ENCODE measurements at places on chromosomes 6 and 20.

DNA sequence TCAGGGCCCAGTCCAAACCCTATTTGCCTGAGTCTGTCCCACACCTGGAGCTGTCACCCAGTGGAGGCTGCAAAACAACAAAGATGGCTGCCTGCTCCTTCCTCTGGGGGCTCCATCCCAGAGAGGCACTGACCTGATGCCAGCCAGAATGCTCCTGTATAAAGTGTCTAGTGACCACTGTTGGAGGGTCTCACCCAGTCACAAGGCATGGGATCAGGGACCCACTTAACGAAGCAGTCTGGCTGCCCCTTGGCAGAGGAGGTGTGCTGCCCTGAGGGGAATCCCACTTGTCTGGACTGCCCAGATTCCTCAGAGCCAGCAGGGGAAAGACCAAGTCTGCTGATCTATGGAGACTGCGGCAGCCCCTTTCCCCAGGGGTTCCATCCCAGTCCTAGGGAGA is 241.6 kb downstream of the CDH26 start:
- DNase-seq, result no peak

- no peak for DNase-seq
These were observed 3.3 kb downstream of the SUN5 start for GRCh38 chr20:33000802-33001466.

DNA sequence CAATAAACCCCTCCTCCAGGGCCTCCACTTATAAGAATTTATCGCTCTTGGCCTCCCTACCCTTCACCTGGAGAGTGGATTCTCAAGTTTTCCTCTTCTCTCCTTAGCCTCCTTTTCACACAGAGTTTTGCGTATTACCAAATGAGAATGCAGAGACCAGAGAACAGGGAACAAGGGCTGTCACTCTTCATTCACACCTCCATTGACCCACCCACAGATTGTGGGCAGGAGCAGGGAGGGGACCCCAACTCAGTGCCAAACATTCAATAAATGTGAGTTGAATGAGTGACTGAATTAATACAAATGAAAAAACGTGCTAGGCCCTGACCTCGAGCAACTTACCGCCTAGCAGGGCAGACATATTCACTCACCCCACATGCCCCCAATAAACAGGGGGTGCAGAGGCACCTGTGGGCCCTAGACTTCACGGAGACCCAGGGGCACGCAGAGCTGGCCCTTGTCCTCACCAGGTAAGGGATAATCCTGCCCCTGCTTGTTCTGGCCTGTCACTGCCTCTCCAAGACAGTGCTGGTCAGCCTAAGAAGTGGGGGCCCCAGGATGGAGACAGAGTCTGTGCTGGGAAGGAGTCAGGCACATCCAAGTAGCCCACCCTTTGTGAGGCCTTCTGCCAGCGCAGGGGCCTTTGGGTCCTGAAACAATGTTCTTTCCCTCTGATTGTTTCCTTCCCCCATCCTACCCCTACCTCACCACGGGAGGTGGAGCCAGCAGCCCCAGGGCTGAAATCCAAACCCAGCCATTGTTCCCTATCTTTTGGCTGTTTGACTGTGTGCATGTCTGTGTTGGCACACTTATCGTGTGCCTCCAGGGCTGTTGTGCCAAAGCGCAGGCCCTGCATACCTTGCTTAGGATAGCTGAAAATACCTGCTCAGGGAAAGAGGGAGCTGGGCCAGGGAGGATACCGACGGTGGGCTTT is 8.4 kb upstream of the TJAP1 start:
- DNase-seq, result no peak

DNA sequence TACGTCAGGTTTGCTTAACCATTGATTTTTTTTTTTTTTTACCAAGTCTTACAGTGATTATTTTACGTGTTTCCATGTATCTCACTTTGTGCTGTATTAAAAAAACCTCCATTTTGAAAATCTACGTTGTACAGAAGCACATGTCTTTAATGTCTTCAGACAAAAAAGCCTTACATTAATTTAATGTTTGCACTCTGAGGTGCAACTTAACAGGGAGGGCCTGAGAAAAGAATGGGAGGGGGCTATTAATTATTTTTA is 8.4 kb downstream of the LOC128125822 start:
- no peak for DNase-seq

DNA sequence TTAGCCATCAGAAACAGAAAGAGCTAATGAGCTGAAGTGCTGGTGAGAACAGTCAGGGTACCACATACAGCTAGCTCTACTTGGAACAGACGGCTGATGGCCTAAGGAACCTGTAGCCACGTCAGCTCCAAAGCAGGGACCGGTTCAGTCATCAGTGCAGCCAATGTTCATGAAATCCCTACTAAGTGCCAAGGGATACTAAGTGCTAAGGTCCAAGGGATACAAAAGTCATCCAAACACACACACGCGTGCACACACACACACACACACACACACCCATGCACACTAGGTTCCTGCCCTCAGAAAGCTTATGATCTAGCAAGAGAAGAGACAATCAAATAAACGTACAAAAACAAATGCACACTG is 53.6 kb downstream of the MAP3K5 start:
- no peak for DNase-seq

GRCh38 chr6:135627092-135627715 is 129.7 kb upstream of the AHI1 start:
- no peak for DNase-seq

- DNase-seq, result no peak
These were observed 5.4 kb downstream of the ADGRB3 start for GRCh38 chr6:68640491-68640835.

- no peak for DNase-seq
These were observed 502.9 kb downstream of the HAO1 start for GRCh38 chr20:7437311-7437710.

- no peak for DNase-seq
These were observed 924.6 kb upstream of the GJE1 start for GRCh38 chr6:141208101-141208500.

DNA sequence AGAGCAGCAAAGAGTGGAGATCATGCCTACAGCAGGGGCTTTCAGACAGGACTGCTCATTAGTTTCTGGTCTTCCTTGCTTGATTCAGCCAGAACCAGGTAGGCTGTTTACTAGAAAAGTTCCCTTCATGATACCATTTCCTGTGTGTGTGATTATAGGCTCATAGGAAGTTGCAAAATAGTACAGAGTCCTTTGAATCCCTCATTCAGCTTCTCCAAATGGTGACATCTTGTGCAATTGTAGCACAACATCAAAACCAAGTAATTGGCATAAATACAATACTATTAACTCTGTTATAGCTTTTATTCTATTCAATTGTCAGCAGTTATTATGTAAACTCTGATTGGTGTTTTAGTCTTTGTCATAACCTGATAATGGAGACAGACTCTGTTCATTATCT is 347.3 kb upstream of the CDH4 start:
- no peak for DNase-seq

GRCh38 chr20:20446001-20446400 is 78.1 kb downstream of the INSM1 start:
- DNase-seq, result no peak

DNA sequence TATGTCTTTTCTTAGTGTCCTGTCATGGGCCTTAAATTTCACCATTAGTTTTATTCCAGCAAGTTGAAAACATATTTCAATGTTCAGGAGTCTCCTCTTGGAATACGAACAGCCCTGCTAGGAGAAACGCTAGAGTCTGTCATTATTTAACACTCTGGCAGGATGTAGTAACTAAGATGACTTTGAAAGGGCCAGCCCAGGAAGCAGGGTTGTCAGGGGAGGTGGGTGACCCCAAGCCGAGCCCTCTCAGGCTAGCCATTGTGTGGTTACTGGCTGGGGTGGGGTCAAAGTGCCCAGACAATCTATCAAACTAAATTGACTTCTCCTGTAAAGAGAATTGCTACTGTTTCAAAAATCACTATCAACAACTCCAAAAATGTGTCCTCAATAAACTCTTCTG is 67.8 kb downstream of the LY86 start:
- DNase-seq, result no peak

- no peak for DNase-seq
These were observed 144.2 kb downstream of the TTLL2 start for GRCh38 chr6:167469101-167469500.

DNA sequence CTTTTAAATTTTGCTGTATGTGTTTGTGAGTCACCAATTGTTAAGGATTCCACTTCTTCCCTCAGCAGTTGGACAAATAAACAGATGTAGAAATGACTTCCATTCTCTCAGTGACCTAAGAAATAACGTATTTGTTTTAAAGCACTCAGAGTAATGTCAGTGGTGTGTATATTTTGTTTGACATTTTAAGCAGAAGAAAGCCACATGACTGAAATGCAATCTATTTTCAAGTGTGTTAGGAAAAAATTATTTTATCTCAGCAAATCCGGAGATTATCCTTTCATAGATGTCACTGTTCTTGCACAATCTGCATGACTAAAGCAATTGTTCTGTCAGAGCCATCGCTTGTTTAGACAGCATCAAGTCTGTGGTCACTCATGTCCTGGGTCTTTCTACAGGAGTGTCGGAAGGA is 77.1 kb downstream of the JAG1 start:
- no peak for DNase-seq

DNA sequence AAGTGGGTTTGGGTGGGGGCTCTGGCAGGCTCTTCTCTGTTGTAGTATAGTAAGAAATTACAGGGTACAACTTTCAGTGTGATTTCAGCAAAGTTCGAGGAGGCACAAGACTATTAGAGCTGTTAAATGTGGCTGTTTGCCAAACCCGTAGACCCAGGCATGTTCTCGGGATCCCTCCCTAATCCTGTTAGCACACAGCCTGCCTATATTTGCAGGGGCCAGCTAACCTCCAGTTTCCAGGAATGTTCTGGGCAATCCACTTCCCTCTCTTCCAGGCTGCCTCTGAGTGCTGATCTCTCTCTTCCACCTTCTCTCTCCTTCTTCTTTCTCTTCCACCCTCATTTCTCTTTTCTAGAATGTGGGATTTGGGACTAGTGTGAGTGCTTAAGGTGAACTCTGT is 34.8 kb upstream of the ZFP64 start:
- DNase-seq, result no peak

DNA sequence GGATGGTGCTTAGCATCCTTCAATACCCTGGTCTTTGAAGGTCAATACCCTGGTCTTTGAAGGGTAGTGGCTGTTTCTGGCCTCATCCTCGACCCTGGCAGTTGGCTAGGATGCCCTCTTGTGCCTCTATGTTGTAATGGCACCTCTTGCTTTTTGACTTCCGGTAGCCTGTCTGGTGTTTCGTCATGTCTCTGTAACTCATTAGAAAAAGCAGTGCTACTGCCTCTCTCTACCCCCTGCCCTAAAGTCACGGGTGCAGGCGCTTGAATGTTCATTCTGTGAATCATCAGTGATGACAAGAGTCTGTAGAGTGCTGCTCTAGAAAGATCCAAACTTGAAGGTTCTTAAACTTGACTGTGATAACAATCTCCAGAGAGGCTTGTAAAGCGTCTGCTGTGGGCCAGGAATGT is 28.3 kb downstream of the RSPO4 start:
- DNase-seq, result no peak

DNA sequence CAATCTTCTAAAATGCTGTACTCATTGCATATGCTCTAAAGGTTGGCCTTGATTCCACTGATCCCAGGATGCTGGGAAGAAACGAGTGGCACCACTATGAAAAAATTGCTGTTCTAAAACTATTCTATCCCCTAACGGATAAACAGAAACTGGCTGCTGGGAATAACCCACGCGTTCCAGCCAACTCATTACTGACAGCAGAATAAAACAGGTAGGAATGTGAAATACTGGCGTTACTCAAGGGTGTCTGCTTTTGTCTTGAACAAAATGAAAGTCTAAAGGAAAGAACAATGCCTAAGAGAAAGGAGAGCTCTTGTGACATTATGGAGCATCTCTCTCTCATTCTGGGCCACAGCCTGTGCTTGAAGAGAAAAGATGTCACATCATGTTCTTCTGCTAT is 26.1 kb downstream of the GPR63 start:
- no peak for DNase-seq

GRCh38 chr20:37907677-37908401 is 4.9 kb downstream of the VSTM2L start:
- no peak for DNase-seq

GRCh38 chr6:37433657-37434271 is 743 bp downstream of the CMTR1 start:
- no peak for DNase-seq

GRCh38 chr6:456887-457286 is 65.3 kb downstream of the IRF4 start:
- DNase-seq, result no peak

- DNase-seq, result no peak
These were observed 31.6 kb downstream of the SPDEF start for GRCh38 chr6:34524499-34524898.

GRCh38 chr6:45253453-45253852 is 74.7 kb upstream of the RUNX2 start:
- no peak for DNase-seq

GRCh38 chr6:45003961-45004360 is 324.2 kb upstream of the RUNX2 start:
- no peak for DNase-seq

Measured in stimulated activated CD4-positive, alpha-beta T cell treated with anti-CD3 and anti-CD28 coated beads, Interleukin-1b, Interleukin-23, amount 100 ng/mL, for 1 hour (primary cell).